NCI-H460 (cell line): ENCODE measurements at places on chromosomes 5 and 9.

GRCh38 chr9:98219794-98220370 lies 27.4 kb upstream of the CORO2A start:
- DNase-seq = peak; percentile 50

DNA sequence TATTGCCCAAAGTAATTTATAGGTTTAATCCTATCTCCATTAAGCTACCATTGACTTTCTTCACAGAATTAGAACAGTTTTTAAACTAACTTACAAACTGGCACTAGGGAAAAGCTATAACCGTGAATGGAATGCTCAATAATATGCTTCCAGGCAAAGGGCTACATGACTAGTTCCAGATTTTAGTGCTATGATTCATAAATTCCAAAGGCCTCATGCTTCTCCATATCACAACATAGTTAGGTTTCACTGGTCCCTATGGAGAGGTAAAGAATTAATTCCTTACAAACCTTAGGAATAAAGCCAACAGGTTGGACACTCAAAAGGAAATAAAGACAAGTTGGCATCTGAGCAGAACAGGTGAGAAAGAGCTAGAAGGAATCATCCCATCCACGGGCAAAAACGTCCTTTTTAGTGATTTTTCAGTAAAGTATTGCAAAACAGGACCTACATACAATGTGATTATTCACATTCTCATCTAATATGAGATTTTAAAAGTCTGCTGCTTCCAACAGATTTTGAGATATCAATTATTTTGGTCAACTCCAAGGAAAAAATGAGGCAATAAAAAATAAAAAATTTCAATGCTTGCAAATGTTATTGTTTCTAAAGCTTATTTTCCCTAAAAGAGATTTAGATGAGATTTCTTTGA lies 97.0 kb upstream of the TARS1 start:
- no peak for DNase-seq

DNA sequence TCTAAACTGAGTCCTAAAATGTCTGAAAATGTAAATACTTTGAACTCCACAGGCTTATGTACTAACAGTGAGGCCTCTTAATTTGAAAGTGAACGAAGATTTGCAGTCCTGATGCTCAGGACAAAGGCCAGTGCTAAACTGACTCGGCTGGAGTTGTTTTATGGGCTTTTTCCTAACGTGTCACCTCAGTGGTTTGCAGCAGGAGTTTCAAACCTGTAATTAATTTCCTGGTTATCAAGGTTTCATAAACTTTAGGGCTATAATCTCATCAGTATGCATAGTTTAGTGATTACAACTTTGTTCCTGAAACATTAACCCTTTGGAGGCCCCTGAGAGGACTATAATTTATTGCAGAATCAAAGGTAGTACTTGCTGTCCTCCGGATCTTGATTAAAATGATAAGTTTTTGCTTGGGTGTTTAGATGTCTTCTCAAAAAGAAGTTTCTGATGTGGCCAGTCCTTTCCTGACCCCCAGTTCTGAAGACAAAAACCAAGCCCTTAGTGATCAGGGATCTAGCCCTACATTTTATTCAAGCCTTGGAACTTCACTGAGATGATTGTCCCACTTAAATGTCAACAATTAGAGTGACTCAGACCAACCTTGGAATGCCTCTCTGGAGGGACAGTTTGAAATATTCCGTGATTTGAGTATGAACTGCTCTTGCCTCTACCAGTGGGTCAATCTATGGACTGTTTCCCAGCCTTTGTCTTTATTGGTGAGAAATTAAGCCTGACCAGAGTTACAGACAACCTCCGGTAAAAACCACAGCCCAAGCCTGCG lies 11.1 kb upstream of the S100Z start:
- DNase-seq = no peak

DNA sequence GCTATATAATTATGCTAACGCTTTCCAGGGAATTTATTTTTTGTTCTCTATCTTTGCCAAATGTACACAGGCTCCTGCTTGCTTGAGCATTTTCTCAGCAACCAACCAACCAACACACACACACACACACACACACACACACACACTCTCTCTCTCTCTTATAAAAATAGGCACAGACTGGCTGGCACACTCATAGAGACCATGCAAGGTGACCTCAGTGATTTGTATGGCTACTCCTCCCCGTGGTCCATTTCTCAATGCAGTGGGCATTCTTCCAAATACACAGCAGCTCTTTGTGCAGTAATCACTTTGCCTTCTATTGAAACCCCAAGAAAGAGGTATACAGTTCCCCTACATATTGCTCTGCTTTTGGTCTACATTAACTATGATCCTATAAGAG lies 416.0 kb downstream of the MAN2A1 start:
- DNase-seq = no peak

GRCh38 chr5:138336952-138337684 lies 948 bp upstream of the FAM53C start:
- peak; percentile 73 for DNase-seq

DNA sequence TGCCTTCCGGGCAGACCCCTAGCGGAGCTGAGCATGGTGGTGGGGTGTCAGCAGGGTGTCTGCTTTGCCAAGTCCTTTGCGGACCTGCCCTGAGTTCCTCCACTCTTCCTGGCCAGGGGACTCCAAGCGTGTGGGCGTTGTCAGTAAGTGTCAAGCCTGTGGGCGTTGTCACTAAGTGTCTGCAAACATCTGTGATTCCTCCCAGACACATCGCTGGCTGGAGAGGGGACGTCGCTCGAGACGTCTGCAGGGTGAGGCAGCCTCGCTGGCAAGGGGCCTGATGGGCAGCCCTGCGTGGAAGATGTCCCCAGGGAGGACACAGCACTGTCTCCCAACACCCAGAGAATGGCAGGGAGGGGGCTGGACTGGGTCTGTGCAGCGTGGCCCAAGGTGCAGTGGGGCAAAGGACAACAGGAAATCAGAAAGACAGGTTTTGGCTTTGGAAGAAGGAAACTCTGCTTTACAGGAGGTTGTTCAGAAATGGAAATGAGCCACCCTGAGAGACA lies 28.8 kb downstream of the ADAMTSL2 start:
- no peak for DNase-seq

DNA sequence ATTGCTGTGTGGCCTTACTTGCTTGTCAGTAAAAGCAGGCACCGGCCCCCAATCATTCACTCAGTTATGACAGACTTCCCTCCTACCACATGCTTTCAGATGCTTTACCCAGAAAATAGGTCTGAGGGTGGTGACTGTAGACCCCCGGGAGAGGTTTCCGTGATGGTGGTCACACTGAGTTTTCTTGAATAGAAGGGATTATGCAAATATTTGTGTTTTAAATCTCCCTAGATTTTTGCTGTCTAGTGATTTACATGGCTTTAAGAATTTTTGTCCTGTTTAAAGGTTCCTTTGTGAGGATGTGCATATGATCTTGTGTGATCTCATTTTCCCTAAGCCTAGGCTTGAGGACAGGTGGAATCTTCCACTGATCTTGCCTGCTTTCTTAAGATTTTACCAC lies 281.7 kb downstream of the FANCC start:
- DNase-seq = no peak

DNA sequence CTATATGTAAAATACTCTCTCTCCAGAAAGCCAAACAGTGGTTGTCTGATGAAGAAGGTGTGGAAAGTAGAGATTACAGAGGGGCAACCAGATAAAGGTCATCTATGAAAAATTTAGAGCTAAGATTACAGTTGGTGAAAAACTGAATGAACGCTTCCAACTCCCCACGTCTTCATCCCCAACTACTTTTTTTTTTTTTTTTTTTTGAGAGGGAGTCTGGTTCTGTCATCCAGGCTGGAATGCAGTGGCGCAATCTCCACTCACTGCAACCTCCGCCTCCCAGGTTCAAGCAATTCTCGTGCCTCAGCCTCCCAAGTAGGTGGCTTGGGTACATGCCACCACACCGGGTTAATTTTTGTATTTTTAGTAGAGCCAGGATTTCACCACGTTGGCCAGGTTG lies 64.3 kb downstream of the RAPGEF6 start:
- DNase-seq = no peak

DNA sequence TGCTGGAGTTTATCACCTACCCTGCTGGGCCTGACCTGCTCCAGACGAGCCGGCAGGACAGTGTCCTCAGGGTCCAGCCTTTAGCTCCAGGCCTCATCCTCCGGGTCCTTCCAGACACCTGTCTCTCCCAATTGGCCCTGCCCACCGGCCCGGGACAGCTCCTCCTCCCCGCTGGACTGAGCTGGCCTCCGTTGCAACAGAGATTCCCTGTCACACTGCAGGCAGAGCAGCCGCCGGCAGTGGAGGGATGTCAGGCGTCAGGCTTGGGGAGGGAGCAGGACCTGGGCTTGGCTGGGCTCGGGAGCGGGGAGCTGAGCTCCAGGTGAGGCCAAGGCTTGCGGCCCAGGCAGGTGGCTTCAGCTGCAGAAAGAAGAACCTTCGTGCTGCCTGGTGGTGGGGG lies 1.7 kb downstream of the KCNT1 start:
- DNase-seq = no peak

- DNase-seq = no peak
Measured at GRCh38 chr5:107948377-107948776, 277.6 kb upstream of the EFNA5 start.

GRCh38 chr5:154614595-154614994 lies 136.6 kb upstream of the HAND1 start:
- no peak for DNase-seq

DNA sequence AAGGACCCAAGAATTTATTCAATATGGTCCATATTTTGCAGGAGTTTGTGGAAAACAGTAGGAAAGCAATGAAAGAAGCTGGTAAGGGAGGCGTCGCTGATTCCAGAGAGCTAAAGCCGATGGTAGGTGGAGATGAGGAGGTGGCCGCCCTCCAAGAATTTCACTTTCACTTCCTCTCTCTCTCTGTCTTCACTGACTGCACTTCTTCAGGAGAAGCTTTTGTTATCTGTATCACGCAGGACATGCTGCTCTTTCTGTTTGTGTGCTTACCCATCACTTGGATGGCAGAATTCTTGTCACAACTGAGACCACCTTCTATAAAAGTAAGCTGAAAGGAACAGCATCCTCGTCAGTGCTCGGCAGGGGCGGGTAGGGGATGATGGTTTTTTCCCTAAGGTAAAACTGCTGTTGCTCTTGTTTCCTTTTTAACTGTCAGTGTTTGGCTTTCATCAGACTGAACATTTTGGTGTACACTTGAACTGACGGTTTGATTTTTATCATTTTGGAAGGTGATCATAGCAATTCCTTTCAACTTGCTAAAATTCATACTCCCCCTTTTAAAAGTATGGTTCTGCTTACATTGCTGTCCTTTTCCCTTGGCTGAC lies 62.4 kb upstream of the FSD1L start:
- DNase-seq = no peak

GRCh38 chr9:129551393-129551973 lies 69.4 kb downstream of the C9orf50 start:
- DNase-seq = no peak

GRCh38 chr9:104895572-104895971 lies 32.4 kb downstream of the ABCA1 start:
- no peak for DNase-seq

DNA sequence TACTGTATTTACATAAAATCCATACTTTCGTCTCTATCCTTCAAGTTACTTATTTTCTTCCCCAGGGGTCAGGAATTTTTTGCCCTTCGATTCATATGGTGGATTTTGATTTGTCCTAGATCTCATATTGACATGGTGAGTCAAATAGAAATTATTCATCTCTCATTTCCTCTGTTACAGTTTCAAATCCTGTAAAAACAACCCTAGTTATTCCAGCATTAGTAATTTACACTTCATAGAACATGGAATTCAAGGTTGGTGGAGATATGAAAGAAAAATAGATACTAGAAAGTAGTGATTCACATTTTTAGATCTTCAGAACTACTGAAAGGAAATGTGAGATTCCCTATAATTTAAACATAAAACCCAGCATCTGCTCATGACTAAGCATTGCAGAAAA lies 1331.0 kb upstream of the CDH9 start:
- DNase-seq = no peak

- DNase-seq = no peak
Measured at GRCh38 chr9:27533311-27533710, 3.7 kb upstream of the MOB3B start.

DNA sequence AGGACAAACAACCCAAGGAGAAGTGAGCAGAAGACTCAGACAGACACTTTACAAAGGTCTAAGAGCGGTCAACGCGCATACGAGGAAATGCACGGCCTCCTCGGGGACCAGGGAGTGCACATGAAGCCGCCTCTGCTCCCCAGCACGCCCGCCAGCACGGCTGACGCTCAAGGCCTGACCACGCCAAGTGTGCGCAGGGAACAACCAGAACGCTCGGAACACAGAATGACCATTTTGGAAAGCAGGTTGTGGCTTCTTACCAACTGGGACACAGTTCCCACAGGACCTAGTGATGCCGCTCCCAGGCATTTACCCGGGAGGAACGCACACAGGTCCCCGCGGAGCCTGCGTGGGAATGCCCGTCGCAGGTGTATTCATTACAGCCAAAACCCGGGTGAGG lies 191.5 kb upstream of the PPP1R26 start:
- no peak for DNase-seq

GRCh38 chr9:111916234-111916645 lies 19.6 kb downstream of the UGCG start:
- DNase-seq = no peak

DNA sequence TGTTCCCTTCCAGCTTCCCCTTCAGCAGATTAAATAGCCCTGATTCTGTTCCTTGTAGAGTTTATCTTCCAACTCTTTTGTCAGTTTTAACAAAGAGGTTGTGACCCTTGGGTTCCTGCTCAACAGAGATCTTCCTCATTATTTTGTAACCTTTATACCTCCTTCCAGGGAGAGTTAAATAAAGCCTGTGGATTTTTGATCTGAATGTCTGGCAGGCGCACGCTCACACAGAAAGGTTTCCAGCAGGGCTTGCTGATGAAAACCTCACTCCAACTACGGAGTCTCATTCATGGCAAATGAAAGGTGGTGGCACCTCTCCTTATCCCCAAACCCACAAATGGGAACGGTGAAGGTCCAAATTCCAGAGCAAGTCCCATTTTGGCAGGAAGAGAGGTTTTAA lies 129.0 kb downstream of the SREK1 start:
- no peak for DNase-seq

DNA sequence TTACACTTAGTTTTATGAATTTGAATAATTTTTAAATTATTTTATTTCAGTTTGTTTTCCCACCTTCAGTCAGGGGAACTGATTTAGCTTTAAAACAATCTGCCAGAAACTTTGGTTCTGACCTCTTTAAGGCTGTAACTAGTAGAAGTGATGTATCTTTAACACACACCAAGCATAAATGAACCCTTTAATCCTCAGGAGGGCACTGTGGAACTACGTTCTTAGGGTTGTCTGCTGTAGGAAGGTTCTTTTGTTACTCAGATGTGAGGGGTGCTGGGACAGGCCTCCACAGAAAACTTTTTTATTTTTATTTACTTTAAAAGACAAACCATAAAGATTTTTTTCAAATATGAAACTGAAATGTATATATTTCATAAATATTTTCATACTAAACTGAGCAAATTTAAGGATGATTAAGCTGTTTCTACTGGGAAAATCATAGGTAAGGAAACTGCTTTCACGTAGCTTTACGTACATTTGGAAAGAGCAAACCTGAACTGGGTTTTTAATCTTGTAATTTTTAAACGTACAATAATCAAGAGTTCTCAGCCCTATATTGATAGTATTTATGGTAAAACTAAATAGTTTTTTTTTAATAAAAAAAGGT lies 5.3 kb downstream of the KLF4 start:
- DNase-seq = peak; percentile 87
